ENCODE measurements at places on chromosomes 3 and 15.

DNA sequence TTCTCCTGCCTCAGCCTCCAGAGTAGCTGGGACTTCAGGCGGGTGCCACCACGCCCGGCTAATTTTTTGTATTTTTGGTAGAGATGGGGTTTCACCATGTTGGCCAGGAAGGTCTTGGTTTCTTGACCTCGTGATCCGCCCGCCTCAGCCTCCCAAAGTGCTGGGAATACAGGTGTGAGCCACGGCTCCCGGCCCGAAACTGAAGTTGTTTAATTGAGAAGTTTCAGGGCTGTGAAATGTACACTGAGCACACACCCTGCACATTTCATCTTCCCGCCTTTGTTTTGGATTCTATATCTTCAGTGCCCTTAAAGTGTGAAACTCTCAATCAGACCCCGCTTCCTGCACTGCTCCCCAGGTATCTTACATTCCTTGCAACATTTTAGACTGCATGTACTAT, 149.1 kb downstream of the FNDC3B start:
- no peak for DNase-seq

DNA sequence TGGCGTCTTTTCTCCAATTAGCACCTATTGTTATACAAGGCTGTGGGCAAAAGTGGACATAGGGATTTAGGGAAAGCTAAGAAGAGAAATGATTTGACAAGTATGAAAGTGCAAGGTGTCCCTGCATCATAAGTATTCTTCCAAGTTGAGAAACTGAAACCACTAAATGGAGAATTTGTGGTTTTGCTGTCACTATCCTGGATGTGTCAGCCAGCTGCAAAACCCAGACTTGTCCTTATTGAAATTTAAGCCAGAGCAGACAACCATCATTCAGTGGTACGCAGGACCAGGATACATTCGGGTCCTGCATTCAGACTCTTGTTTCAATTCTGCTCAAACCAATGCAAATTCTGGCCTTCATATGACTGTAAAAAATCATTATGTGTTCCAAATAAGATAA, 384.8 kb upstream of the TGFBR2 start:
- peak; percentile 20 for DNase-seq

GRCh38 chr15:50463423-50464358, 39.5 kb downstream of the USP8 start:
- peak; percentile 21 for DNase-seq

DNA sequence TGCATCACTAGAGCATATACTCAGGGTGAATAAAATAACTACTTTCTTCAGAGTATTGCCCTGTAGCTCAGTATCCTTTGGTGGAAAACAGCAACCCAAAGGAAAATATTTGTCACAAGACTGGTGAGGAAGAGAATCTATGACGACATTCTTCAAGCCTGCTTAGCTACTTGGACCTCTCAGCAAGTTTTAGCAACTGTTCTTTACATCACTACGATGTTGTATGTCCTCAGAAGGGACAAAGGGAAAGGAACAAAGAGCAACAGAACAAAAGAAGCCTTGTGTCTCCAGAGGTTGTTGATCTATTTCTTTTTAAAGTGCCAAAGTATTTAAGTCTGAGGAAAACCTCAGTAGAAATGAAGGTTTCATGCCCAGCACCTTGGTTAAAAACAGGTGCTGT, 746.7 kb downstream of the NAALADL2 start:
- no peak for DNase-seq

DNA sequence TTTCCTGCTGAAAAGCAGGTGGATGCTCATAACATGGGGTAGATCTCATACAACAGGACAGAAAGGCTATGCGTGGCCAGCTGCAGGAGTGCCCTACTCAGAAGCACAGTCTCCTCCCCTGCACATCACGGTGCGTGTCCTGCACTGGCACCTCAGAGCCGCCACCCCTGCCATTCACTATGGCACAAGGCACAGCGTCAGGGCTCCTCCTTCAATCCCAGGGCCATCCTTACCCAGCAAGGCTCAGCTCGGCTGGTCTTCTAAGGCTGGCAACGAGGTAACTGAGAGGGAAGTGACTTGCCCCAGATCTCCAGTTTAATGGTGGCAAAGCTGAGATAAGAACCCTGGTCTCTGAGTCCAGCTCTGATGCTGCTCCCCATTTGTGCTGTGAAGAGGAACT, 97.1 kb downstream of the CPN2 start:
- no peak for DNase-seq

- DNase-seq, result peak; percentile 69
Measured at GRCh38 chr3:148962513-148962912, 28.8 kb upstream of the GYG1 start.

GRCh38 chr3:24493746-24494617, 668 bp downstream of the THRB start:
- peak; percentile 65 for DNase-seq

- no peak for DNase-seq
Measured at GRCh38 chr3:37725842-37726241, 135.8 kb upstream of the CTDSPL start.

- DNase-seq, result peak; percentile 14
Measured at GRCh38 chr3:24401090-24401810, 93.4 kb downstream of the THRB start.

DNA sequence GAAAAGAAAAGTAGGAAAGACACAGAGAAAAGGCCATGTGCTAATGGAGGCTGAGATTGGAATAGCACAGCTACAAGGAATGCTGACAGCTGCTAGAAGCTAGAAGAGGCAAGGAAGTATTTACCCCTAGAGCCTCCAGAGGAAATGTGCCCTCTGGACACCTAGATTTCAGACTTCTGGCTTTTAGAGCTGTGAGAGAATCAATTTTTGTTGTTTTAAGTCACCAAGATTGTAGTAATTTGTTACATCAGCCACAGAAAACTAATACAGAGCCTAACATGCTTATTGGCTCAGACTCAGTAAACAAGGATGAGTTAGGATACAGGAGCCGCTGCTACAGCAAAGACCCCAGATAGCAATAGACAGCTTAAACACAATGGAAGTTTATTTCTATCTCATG, 33.1 kb upstream of the GLCE start:
- DNase-seq, result no peak

GRCh38 chr3:32420126-32421038, 28.7 kb downstream of the CMTM7 start:
- DNase-seq, result no peak

- no peak for DNase-seq
Measured at GRCh38 chr3:171481011-171481410, 20.8 kb upstream of the TNIK start.

Data from AG20443 (cell line).